ENCODE measurements at places on chromosomes 5 and 9.

DNA sequence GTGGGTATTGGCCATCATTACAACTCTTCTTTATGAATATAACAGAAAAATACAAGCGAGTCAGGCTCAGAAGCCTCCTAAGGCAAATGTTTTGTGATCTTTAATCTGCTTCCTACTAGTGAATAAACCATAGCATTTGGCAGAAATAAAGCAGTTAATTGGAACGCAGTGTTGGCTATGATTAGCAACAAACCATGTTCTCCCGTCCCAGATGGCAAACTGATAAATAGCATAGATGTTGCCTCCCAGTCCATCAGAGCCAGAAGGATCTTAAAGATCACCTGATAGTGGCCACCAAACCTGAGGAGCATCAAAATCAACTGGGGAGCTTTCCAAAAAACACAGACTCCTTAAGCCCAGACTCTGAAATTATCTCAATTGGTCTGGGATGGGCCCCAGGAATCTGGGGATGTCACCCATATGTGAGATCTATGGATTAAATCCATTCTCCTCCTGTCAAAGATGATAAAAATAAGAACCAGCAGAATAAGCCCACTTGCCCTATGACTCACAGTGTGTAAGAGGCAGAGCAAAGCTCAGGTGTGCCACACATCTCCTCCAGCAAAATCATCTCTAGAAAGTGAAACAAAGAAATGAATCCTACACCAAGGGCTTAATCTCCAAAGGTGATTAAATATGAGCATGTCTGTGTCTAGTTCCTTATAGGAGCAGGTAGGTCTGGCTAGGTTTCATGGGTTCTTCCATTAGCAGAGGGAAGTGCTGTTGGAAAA, 50.3 kb downstream of the APBA1 start:
- DNase-seq, result no peak

- no peak for DNase-seq
Observed at GRCh38 chr5:160767062-160767461, 84.9 kb downstream of the ATP10B start.

DNA sequence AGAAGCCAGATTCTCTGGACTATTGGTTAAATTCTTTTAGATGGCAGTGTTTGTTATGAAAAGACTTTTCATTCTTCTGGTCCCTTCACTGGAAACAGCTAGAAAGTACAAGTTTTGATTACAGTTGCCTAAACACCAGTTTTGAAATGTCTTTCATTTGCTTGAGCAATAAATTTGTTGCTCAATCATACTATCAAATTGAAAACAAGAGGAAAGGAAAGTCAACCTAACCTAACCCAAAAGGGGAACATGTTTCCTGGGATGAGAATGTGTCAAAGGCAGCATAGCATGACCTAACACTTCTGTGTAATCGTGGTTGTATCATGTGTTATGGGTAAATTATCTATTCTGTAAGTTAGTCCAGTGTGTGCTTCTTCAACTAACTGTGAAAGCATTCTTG, 213.2 kb downstream of the TMC1 start:
- peak; percentile 33 for DNase-seq

DNA sequence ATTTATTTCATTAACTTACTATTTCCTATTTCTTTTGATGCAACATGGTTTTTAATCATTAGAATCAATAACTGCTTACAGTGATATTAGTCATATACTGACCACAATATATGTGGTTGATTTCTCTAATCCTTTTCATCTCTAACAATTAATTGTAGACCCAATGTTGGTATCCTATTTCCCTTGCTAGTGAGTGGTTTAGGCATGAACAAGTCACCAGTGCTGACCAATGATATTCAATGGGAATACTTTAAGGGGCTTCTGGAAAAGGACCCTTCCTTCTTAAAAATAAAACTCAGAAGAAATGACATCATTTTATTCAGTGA, 672.4 kb upstream of the GRAMD2B start:
- DNase-seq, result no peak

DNA sequence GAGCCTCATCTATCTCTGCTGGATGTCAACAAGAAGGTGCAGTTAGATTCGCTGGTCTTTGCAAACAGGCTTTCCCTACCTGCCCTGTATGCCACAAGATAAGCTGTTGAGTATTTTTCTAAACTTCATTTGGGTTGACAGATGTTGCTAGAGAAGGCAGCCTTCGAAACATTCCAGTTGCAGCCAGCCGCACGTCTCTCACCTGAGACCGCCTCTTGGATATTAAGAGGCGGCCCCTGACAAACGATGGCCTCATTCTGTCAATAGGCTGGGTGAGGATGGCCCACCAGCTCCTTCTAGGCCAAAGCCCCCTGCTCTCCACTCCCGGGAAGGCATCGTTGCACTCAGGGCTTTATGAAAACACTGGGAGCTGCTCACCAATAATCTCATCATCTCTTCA, 181.6 kb downstream of the DAB2IP start:
- no peak for DNase-seq

- DNase-seq, result peak; percentile 72
Observed at GRCh38 chr5:73201547-73202513, 28.8 kb downstream of the TMEM174 start.

DNA sequence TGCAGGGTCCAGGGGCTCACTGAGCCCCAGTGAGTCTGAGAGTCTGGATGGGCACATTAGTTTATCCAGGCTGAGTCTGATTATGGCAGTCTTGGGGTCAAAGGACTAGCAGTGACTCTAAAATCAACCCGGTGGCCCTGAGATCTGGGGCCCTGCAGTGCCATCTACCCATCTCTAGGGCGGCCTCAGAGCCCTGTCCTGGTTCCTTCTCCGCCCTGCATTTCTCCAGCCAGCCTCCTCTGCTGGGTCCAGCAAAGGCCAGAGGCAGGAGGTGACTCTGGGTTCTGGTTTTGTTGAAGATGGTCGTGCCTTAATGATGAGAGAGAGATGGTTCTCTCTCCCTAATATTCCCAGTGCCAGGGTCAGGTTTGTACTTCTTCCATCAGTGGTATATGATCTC, 15.0 kb downstream of the DCANP1 start:
- no peak for DNase-seq

DNA sequence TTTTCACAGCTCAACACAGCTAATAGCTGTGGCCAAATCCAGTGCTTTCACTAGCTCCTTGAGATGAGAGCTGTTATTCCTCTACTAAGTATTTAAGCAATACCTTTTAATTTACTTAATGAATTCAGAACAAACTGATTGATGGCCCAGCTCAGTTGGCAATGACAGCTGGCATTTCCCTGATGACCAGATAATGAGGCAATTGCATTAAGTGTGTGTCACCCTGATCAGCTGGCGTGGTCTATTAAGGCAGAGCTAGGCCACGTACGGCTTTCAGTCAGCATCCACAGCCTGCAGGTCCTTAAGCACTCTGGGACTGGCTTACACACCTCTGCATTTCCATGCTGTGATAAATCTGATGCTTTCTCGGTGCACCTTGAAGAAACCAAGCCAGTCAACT, 34.4 kb downstream of the TTLL11 start:
- no peak for DNase-seq

DNA sequence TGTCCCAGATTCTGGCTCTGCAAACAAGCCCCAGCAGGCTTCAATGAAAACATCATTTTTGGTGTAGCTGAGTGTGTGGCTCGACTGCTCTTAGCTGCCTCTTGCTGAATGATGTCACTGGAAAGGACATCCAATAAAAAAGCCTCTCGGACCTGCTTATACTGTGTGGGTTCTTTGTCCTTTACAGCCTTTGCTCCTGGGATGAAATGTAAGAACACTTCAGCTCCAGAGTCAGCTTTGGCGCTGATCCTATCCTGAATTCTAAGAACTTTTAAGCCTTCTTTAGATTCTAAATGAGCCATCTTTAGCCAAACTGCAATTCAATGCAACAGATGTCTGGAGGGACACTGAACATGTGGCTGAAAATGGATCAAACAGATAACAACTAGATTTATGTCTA, 404.6 kb upstream of the C9orf72 start:
- DNase-seq, result no peak

DNA sequence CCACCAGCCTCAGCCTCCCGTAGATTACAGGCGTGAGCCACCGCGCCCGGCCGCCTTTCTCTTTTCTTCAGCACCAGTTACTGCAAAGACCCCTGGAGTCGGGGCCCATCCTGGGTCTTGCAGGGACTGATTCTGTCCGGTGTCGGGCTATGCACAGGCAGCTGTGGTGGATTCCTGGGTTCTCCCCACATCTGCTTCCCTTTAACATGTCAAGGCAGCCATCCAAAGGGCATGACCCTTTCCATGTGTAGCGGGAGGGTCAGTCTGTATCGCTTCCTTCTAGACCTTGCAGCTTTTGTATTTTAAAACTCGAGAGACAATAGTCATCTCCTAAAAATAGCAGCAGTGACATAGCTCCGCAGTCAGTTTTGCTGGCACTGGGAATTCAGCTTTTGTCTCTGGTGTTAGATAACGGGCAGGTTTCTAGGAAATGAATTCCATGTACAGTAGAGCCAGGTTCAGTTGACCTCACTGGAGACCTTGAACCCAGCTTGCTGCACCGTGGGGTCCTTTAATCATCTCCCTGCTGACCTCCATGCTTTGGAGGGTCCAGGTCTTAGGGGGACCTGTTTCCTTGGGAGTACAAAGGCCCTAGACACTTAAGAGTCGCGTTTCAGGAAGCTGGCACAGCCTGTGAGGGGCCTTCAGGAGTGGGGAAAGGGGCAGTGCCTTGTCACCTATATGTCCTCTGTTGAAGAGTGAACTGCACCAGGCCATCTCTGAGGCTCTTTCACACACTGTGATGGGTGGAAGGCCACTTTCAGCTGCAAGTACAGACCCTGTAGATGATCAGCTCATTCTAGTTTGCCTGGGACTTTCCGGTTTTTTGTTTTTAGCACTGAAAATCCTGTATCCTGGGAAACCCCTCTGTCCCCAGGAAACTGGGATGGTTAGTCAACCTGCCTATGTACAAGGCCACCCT, 13.8 kb downstream of the ANKRD33B start:
- no peak for DNase-seq

DNA sequence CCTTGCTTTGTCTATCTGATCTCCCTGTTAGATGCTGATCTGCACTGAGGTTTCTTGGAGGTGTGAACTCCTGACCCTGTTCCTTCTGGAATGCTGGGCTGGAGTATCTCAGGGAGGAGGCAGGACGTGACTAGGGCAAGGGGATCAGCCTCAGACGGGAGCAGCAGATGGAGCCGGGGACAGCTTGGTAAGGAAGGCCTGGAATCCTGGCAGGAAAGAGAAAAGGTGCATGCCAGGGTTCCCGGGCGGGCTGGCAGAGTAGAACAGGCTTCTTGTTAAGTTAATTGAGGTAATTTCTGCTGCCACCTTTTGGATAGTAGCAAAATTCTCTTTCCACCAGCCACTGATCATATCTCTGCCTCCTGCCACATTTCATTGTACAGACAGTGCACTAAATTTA, 180.9 kb downstream of the ZNF462 start:
- no peak for DNase-seq

DNA sequence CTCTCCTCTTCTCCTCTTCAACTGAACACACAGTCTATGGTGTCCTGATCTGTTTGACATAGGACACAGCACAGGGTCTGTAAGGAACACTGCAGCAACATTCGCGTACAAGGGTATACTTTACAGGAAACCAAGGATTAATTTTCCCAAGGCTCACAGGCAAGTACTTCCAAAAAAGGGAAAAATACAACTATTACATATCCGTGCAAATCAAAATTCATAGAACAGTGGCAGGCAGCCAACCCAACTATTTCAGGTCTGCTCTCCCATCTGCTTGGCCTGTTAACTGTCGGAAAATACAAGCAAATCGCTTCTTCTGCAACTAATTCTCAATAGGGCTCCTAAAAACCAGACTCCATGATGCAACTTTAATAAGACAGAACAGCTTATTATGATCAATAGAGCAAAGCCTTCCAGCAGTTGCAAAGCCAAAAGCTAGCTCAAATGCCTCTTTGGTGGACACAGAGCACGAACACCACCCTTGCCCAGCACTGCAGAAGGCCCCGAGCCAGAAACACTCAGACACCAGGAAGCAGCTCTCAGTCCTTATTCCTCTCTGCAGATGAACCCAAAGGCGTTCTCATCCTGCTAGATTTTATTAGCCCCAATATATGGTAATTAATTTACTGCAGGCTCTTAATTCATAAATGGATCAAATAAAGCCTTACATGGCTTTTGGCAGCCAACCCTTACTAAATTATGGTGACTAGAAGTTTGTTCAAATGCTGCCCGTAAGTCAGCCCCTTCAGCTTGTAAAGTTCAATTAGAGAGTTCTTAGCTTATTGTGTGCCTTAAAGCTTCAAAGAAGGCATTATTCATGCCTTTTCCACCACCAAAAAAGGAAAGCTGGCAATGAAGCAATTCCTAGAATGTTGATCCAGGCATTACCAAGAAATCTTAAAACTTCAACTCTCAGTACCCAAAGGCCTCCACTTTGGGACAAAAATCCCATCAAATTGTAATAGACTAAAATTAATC, 68.8 kb downstream of the ZNF608 start:
- DNase-seq, result no peak

DNA sequence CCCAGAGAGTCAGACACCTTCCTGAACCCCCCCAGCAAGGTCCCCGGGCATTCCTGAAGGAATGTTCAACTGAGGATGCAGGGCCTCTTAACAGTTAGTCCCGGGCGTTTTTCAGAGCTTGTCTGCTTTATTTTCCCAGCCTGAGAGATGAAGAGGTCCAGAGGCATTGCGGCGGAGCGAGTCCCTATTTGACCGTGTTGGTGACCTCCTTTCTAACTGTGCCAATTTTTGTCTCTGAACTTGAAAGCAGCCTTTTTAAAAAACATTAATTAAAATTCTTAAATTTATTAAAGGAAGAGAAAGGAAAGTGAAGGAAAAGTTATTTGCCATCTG, 433 bp upstream of the PTAR1 start:
- no peak for DNase-seq

DNA sequence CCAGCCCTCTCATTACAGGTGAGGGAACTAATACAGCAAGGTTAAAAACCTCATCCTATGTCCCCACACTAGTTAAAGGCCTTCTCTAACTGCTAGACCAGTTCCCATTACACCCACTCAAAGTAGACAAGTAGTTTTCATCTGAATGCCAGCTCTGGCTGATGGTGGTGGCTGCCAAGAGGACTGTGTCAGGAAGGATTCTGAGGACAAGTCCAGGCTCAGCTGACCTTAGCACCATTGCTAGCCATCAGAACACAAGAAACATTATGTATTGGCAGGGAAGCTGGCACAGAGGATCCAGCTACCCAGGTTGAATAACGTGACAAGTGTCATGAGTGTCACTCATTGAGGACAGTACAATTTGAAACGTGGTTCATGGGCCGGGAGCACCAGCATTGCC, 163.4 kb downstream of the HSD17B3 start:
- no peak for DNase-seq

GRCh38 chr9:33471361-33471760, 2.4 kb downstream of the NOL6 start:
- no peak for DNase-seq

GRCh38 chr9:132516911-132517310, 65.5 kb upstream of the BARHL1 start:
- DNase-seq, result no peak

DNA sequence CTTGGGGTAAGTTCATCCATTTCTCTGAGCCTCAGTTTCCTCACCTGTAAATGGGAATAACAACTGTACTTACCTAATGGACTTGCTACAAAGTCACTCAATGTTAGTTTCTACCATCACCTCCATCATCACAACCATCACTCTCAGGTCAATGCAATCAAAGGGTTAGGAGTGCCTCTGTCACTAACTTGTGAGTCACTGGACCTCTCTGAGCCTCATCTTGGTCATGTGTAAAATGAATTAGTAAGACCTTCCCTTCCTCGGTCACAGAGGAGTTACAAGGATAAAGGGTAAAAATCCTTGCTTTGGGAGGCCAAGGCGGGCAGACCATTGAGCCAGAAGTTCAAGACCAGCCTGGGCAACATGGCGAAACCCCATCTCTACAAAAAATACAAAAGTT, 12.8 kb downstream of the FABP6 start:
- DNase-seq, result no peak

GRCh38 chr9:137369911-137370764, 52.8 kb downstream of the EXD3 start:
- no peak for DNase-seq

GRCh38 chr5:132504746-132505145, 14.2 kb upstream of the IRF1 start:
- DNase-seq, result no peak

All from NB4 (cell line).